ENCODE measurements at places on chromosomes 6 and 20. TPM values are rescaled to one million over a fixed set of nuclear protein-coding genes. Genes with fewer than 3 reads are reported as not detected.

DNA sequence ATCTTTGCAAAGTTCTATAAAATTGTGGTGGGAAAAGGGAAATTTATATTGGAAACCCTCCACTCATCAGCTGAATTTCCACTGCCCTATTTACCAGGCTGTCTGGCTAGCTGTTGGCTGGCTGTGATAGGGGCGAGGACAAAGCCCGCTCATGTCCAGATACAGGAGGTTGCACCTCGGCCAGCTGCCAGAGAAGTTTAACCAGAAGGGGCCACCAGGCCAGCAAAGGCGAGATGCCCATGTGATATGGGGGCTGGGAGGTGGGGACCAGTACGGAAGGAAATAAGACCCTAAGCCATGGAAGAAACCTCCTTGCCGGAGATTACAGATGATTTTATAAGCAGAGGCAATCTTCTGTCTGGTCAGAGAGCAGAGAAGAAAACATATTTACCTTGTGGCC is 143.8 kb downstream of the FNDC1 start:
- DNase-seq = no peak
- H3K4me1 ChIP-seq = peaks cover 5% of the 10 kb centered on the region
- no peaks in the 10 kb centered on the region for H3K36me3 ChIP-seq

UBD gene
- not detected for total RNA-seq

FOXF2 gene
- total RNA-seq = 1.2 TPM

C4B gene
- 23.1 TPM for total RNA-seq
